ENCODE measurements at places on chromosomes 5 and 9. TPM values are rescaled to one million over a fixed set of nuclear protein-coding genes. Genes with fewer than 3 reads are reported as not detected.

TMEM267 gene
- 30.6 TPM for total RNA-seq

AGXT2 gene
- total RNA-seq, result not detected

GRM6 gene
- total RNA-seq, result not detected

OTULINL gene
- 0.79 TPM for total RNA-seq

FBN2 gene
- 49.0 TPM for total RNA-seq

SLC26A2 gene
- total RNA-seq, result 1.8 TPM

SLC34A3 gene
- total RNA-seq, result not detected

SHISAL2B gene
- not detected for total RNA-seq

SNCAIP gene
- total RNA-seq, result not detected

C8G gene
- 0.79 TPM for total RNA-seq

Data from bronchial epithelial cell (primary cell).